HEK293T (cell line): ENCODE measurements at places on chromosomes 3 and 15.

- no peak for DNase-seq
These were observed 164.0 kb upstream of the TBL1XR1 start for GRCh38 chr3:177361081-177361938.

DNA sequence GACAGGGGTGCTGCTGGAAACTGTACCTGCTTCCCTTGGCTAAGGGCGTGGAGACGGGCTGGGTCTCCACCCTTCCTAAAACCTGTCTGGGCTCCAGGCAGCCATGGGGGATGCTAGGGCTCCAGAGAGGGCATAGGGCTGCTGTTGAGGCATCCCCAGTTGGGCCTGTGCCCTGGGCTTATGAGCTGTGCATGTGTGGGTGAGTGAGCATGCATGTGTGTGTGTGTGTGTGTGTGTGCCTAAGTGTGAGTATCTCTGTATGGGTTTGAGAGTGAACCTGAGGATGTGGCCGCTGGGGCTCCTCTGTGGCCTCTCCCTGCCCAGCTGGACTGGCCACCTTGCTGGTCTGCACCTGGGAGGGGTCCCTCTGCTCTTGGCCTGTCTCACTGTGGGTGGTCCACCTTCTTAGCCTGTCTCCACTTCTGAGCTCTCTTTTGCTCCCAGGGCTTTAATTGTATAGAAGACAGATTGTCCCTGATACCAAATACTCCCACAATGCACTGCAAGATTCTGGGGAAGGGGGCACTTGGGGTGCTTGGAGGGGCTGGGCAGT lies 11.9 kb upstream of the TMEM115 start:
- DNase-seq, result no peak

- no peak for DNase-seq
These were observed 17.6 kb upstream of the ACTL6A start for GRCh38 chr3:179544981-179545645.

GRCh38 chr3:10706156-10706739 lies 109.8 kb upstream of the SLC6A11 start:
- no peak for DNase-seq

GRCh38 chr3:151058740-151059139 lies 26.7 kb upstream of the MED12L start:
- DNase-seq, result no peak

- no peak for DNase-seq
These were observed 220.9 kb downstream of the SLC9A9 start for GRCh38 chr3:143627336-143627735.

DNA sequence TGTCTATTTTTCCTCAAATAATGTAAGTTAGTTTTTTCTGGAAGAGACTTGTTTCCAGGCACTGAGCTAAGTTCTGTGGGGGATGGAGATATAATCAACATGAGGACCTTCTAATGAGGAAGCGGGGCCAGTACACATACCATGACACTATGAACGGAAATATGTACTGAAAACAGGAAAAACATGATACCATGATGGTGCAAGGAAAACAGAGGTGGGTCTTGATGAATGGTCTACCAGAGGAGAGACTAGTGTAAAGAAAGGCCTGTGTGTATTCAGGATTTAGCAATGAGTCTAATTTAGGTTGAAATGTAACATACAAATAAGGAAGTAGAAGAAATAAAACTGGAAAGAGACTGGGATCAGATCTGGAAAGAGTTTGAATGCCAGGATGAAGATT lies 38.9 kb upstream of the TPRG1 start:
- DNase-seq, result no peak

GRCh38 chr15:56794553-56795329 lies 61.4 kb upstream of the ZNF280D start:
- DNase-seq, result no peak

DNA sequence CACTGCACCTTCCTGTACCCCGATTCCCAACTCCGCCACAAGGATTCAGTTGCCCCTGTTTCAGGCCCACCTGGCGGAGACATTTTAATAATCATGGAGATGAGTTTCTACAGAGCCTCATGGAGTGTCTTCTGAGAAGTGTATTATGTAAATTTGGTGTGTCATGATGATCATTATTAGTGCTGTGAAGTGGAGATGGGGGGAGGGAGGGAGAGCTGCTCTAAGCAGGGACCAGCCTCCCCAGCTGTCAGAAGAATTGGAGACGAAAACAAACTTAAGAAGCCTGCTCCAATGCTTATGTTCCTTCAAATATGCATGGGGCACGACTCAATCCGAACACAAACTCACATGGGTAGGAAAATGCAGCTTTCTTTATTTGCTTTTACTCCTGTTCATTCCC lies 127.8 kb downstream of the EPHB1 start:
- DNase-seq, result no peak

DNA sequence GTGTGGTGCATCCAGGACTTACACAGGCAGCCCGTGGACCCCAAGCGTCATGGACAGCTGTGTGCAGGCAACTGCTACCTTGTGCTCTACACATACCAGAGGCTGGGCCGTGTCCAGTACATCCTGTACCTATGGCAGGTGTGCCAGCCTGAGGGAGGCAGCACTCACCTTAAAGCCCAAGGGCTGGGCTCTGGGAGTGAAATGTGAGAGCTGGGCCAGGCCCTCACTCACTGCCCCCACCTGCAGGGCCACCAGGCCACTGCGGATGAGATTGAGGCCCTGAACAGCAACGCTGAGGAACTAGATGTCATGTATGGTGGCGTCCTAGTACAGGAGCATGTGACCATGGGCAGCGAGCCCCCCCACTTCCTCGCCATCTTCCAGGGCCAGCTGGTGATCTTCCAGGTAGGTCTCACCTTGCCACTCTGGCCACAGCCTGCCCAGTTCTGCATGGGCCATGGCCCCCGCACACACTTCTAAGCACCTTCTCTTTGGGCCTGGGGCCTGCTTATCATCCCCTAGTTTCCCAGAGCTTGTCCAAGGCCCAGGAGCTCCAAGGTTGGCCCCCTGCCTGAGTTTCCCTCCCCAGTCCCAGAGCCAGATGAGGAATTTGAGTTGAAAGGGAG lies 11.0 kb downstream of the VILL start:
- no peak for DNase-seq
